ENCODE measurements at places on chromosomes 1 and 21.

DNA sequence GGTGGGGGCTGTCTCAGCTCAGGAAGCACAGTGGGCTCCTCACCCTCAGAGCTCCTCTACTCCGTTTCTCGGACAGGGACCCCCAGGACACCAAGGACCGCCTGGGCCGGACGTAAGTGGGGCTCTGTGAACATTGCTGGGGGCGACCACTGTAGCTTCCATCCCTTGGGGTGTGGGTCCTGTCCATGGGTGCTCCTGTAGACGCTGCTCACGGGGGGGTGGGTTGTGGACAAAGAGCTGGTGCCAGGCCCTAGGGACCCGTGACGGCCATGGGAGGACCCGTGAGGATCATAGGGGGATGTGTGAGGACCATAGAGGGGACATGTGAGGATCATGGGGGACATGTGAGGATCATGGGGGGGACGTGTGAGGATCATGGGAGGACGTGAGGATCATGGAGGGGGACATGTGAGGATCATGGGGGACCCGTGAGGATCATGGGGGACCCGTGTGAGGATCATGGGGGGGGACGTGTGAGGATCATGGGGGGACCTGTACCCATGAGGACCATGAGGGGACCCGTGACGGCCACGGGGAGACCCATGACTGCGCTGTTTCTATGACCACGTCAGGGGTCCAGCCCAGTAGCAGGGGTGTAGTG lies 18.1 kb downstream of the COL6A1 start:
- DNase-seq, result no peak

DNA sequence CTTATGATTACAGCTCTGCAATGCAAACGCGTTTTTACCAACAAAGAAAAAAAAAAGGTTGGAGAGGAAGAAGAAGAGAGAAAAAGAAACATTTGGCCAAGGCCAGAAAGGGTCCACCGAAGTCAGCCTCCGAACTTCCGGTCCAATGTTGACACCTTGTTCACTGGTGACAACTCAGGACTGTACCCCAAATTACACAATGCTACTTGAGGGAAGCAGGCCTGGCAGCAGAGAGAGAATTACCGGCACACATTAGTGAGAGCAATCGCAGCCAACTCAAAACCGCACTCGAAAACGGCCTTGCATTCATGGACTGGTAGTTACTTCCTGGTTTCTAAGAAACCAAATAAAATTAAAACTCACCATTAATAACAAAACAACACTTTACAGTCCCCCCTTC lies 652.5 kb downstream of the KIF26B start:
- DNase-seq, result no peak

DNA sequence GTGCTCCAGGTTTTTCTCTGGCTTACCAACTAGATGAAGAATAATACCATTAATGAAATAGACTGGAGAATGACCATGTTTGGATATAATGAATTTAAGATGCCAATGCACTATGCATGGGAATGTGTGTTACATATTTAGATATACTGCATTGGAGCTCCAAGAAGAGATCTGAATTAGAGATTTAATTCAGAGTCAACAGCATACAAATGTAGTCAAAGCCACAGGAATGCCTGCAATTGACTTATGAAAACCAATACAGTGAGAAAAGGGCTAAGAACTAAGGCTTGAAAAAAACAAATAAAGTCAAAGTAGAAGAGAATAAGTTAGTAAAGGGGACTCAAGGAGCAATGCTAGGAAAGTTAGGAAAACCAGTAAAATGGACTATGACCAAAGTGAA lies 59.1 kb downstream of the USP24 start:
- DNase-seq, result no peak

DNA sequence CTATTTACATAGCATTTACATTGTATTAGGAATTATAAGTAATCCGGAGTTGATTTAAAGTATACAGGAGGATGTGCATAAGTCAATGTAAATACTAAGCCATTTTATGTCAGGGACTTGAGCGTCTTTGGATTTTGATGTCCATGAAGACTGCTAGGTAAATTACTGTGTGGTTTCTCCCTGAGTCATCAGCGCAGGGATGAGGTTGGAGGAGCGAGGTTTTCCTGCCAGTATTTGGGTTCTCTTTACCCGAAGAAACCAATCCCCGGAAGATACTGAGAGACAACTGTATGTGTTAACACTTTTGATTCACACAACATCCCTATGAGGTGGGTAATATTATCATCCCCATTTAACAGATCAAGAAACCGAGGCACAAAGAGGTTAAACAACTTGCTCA lies 29.3 kb downstream of the BATF3 start:
- no peak for DNase-seq

- DNase-seq, result peak; percentile 78
Measured at GRCh38 chr1:9823943-9824701, at the start of gene CLSTN1. Gene CLSTN1 (minus strand): TSS chr1:9823965. CDS start chr1:9823733, 232 bp downstream.

DNA sequence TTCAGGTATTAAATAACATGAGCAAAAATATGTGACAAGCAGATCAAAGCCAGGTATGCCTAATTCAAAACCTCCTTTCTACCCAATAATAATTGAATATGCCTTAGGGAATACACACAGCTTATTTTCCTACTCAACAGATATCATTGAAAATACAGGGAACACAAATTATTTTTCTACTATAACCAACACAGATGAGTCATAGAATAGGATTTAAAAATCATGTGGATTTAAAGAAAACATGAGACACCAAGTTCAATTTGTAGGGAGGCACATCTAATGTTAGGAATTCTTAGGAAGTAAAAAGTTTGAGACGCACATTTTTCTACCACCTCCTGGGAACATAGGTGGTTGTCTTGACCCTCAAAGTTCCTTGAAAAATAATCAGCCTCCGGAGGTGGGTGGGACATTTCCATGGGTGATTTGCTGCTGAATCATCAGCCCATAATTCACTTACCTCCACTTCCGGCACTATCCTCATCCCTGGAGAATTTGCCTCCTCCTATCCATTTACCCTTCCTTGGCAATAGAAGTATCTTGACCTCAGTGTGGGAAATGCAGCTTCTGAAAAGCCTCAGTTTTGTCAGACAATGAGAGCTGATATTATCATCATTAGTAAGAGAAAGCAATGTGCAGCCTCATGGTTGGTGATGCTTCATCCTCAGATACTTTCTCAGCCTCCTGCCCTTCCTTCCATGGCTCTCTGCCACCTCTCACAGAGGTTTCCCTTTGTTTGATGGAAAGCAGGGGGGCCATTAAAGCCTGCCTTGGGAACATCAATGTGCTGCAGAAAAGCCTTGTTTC lies 33.5 kb upstream of the RGS4 start:
- DNase-seq, result no peak

DNA sequence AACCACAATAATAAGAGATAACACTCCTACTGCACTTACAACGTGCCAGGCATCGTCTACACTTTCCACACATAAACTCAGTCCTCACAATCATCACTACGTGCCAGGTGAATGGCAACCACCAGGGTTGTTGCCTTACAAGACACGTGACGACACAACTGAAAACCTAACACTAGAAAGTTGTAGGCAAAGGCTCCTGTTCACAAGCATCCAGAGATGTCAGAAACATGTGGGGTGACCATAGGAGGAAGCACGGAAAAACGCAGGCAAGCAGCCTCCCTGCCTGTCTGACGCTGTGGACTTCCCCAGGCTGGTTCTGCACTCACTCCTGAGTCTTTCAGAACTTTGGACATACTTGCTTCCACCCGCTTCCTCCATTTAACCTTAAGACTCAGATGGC lies 7.0 kb downstream of the CAPZB start:
- DNase-seq, result no peak

DNA sequence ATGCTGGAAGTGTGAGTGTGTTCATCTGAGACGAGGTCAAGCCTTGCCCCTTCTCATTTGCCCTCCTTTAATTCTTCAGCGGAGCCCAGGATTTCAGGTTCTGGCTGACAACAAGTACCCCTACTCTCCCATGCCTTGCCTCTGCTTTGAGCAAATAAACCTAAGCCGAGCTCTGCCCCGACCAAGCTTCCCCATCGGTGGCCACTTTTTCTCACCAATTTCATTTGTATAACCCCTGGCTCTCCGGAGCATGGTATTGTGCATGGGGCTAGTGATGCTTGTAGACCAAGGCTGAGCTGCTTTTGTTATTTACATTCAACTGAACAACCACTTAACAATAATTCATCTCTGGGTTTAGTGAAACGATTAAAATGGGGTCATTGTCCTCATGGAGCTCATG lies 100.2 kb upstream of the RAB3GAP2 start:
- DNase-seq, result no peak

DNA sequence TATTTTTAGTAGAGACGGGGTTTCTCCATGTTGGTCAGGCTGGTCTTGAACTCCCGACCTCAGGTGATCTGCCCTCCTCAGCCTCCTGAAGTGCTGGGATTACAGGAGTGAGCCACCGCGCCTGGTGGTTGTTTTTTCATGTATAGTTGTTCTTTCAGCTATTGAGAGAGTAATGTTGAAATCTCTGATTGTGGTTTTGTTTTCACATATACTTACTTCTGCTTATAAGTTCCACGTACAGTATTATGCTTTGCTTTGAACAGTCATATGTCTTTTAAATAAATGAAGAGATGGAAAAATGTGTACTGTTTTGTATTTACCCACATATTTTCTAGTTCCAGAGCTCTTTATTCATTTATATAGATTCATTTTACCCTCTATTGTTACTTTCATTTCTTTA lies 44.5 kb downstream of the MARK1 start:
- no peak for DNase-seq

GRCh38 chr1:213138892-213139291 lies 87.9 kb downstream of the RPS6KC1 start:
- DNase-seq, result no peak

DNA sequence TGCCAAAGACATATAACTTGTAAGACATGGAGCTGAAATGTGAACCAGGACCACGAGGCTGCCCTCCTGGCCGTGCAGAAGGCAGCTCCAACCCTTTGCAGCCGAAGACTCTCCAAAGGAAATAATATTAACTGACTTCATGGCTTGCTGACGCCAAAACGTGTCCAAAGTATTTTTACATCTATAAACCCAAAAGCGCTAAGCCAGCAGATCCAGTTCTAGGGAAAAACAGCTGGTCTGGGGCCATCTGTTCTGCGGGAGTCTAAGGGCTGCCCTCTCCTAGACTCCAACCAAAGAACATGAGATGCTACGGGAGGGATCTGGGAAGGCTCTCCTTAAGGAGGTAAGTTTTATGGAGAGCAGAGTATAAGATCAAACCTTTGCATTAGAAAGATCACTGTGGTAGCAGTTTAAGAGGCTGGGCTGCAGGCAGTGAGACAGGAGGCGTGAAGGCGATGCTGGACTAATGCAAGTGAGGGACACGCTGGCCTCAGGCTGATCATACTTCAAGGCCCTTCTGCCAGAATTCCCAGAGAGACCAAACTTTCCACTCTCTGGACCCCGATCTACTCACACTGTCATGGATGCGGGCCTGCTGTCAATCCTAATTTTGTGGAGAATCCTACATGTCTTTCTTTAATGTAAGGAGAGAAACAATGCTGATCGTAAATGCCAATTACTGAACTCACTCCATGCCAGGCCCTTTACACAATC lies 1.2 kb downstream of the TMEM53 start:
- DNase-seq, result no peak

- no peak for DNase-seq
Measured at GRCh38 chr1:96565546-96565945, 156.0 kb upstream of the PTBP2 start.

DNA sequence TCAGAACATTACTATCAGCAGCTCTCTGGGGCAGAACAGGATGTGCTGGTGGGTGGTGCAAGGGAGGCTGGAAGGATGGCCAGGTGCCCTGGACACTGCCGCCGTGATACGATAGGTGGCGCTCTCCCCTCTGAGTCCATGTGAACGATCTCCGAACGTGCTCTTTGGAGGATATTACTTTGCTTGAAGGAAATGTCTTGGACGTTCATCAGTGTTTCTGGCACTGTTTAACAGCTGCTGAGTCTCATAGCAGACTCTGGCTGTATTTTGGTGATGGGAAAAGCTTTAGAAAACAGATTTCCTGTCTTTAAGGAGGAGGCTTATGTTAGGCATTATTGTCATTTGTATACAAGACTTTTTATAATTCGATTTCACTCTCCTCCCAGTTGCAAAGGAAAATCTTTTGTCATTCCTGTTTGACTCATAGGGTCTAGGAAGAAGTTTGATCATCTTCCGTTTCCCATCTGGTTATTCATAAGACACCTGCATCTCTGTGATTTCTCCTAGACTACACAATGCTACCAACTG lies 386.2 kb upstream of the ADGRL2 start:
- peak; percentile 40 for DNase-seq

GRCh38 chr1:173297798-173298391 lies 90.8 kb upstream of the TNFSF4 start:
- DNase-seq, result no peak

GRCh38 chr1:98256700-98257099 lies 335.9 kb upstream of the DPYD start:
- no peak for DNase-seq

GRCh38 chr1:17569200-17570139 lies 30.0 kb downstream of the ARHGEF10L start:
- DNase-seq, result no peak

- DNase-seq, result no peak
Measured at GRCh38 chr21:41906770-41907169, 27.6 kb upstream of the PRDM15 start.

GRCh38 chr21:23876925-23877558 lies 1730.2 kb downstream of the MRPL39 start:
- no peak for DNase-seq

- DNase-seq, result no peak
Measured at GRCh38 chr1:246324711-246325110, 182.4 kb downstream of the SMYD3 start.

Data from progenitor cell of endocrine pancreas (in vitro differentiated cells).